ENCODE measurements at places on chromosomes 12 and 14.

DNA sequence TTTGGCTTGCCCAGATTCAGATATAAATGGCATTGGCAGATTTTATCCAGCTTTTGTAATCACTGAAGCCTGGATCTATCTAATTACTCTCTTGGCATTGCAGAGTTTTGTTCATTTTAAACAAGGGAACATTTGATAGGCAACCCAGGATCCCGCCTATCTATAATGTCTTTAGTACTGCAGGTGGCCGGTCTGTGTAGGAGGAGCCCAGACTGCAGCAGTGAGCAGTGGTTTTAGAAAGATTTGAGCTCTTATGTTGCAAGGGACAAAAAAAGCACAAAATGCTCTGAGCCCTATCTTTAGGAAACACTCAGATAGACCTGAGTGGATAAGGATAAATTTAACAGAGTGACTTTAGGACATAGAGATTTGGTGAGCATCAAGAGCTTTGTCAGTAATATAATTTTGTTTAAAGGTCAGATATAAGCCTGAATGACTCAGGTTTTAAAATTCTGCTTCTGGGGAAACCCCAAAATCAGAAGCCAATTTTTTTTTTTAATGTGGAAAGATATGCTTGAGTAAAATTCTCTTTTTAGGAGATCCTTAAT, 165.5 kb downstream of the SLC5A8 start:
- DNase-seq = no peak

DNA sequence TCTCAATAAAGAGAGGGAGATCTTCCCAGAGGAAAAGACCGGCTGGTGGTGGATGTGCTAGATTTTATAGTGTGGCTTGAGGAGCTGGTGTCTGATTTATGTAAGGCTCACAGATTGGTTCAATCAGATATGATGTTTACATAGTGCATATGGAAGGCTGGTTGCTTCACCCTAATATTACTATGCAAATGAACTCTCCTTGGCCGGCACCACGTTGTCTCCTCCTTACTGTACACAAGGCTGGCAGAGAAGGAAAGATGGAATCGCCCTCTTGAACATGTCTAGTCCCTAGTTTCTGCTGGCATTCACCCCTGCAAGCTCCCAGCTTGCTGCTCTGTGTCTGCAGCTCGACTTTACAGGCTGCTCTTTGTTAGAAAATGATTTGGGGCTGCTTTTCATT, 8.9 kb downstream of the FAM186A start:
- no peak for DNase-seq

GRCh38 chr12:104312654-104313053, 9.1 kb downstream of the EID3 start:
- DNase-seq = no peak

DNA sequence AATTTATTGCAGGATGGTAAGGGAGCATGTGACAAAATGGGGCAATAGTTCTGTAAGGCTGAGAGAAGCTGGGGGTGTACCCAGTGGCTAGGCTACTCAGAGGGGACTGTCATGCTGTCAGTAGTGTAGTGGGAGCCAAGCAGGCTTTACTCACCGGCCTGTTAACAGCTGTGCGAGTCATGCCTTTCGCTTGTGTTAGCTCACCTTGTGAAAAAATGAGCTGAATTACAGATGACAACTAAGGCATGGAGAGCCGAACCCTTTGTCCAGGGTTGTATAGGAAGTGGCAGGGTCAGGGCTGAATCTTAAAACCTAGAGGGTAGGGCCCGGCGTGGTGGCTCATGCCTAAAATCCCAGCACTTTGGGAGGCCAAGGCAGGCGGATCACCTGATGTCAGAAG, 37.9 kb downstream of the SH2B3 start:
- no peak for DNase-seq

DNA sequence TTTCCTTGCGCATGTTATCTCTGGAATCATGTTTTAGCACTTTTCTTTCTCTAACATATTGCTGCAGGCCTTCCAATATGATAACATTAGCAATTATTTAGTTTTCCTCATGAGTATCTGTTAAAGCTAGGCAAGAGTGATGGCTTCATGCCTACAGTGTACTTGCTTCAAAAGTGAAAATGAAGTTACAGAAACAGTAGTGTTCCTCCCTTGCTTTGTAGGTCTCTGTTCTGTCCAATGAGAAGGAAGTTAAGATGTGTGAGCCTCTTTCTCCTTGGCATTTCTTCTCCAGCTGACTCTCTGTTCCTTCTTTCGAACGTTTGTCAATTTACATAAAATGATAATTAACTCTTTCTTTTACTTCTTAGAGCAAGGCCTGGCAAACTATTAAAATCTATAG, 22.2 kb downstream of the LRRIQ1 start:
- no peak for DNase-seq

DNA sequence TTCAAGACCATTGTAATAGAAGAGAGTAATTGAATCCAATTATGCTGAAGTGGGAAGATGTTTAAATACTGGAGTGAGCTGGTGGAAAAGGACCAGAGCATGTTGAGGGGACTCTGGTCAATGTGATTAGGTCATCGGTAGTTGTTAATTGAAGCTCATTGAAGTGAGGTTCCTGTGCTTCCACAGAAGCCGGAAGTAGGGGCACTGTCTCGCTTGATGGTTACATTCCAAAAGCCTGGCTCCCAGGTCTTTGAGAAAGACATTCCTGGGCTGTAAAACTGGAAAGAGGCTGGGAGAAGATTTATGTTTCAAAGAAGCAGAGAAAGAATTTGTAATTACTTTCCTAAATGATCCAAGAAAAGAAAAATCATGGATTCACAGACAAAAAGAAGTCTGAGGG, 12.3 kb upstream of the CLECL1 start:
- DNase-seq = no peak

DNA sequence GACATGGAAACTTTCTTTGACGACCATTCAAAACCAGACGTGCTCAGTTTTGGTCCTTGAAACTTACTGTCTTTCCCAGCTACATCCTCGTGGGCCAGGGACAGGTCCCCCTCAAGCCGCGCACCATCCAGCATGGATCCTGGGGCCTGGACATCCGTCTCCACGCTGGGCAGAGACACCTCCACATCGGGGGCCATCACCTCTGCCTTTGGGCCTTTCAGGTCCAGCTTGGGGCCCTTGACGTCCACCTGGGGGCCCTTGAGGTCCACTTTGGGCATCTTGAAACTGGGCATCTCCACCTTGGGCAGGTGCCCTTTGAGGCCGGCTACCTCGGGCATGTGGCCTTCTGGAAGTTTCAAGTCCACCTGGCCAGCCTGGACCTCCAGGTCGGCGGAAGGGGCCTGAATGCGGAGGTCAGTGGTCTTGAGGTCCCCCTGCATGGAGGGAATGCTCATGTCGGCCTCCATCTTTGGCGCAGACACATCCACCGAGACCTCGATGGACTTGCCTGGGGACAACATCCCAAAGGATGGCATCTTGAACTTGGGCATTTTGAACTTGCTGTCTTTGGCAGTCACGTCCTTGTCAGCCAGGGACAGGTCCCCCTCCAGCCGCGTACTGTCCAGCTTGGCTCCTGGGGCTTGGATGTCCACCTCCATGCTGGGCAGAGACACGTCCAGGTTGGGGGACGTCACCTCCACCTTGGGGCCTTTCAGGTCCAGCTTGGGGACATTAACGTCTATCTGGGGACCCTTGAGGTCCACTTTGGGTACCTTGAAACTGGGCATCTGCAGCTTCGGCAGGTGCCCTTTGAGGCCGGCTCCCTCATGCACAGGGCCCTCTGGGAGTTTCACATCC, 17.1 kb downstream of the PLD4 start:
- no peak for DNase-seq

DNA sequence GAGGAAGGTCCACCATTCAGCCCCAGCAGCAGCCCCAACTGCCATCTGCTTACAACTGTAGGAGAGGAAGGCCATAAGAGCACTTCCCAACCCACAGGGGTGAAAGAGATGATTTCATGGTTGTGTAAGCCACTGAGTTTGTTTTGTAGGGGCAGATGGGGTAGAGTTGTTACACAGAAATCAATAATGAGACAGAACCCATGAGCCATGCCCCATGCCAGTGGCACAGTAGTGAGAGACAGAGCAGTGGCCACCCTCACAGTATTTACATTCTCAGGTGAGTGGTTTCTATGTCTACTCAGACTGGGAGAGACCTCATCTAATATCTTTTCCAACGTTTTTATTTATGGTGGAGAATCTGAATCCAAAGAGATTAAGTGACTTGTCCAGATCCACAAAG, 68.6 kb downstream of the NUAK1 start:
- no peak for DNase-seq

DNA sequence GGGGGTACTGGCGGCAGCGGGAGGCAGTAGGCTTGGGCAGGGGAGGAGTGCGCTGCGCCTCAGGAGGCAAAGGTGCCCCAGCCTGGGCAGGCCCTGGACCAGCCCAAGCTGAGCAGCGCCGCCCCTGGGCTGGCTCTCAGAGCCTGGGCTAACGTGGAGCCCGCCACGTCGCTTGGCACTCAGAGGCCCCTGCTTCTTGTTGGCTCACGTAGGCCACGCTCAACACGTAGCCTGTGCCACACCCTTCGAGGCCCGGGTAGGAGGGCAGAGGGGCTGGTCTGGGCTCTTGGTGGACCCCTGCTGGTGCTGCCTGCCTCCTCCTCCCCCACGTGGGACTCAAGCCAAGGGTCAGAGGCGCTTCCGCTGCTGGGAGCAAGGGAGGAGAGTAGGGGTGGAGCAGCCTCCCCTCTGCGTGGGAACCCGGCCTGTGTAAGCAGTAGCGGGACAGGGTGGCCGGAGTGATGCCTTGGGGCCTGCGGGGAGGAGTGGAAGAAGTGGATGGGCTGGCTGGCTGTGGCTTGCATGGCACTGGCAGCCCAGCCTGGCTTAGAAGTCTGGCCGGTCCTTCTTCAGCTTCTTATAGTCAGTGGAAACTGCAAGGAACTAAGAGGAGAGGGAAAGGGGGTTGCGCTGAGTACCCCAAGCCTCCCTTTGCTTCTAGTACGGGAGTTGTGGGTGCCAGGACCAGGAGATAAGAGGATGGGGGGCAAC, 5.7 kb downstream of the SHMT2 start:
- no peak for DNase-seq

GRCh38 chr14:52834440-52834842, 43.0 kb upstream of the GNPNAT1 start:
- no peak for DNase-seq

- DNase-seq = no peak
Measured at GRCh38 chr12:64864319-64864718, 39.9 kb downstream of the TBC1D30 start.

GRCh38 chr12:5499566-5500330, 67.8 kb downstream of the NTF3 start:
- no peak for DNase-seq

- DNase-seq = no peak
Measured at GRCh38 chr12:90287585-90287984, 578.9 kb upstream of the ATP2B1 start.

- DNase-seq = no peak
Measured at GRCh38 chr14:84340938-84341337, 1189.0 kb upstream of the FLRT2 start.

DNA sequence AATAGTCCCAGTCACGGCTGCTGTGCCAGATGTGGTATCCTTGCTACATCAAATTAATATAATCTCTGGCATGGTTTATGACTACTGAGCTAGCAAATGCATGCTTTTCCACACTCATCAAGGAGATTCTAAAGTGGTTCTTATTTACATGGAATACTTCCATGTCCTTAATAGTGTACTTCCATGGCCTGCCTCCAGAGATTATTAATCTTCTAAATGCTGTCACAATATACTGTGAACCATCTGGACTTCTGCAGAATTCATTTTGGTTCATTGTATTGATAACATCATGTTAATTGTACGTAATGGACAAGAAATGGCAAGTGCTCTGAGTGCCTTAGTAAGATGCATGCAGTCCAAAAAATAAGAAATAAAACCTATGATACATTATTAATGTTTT, 230.8 kb downstream of the NUAK1 start:
- DNase-seq = no peak

DNA sequence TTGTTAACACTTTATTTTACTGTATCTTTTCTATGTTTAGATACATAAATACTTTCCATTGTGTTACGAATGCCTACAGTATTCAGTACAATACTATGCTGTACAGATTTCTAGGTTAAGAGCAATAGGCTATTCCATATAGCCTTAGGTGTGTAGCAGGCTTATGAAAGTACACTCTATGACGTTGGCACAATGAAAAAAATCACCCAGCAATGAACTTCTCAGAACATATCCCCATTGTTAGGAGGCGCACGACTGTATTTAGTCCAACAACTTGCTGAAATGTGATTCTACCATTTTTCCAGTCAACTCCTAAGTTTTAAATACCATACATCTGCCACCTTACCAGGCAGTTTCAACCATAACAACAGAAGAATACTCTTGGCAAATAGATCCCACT, 1.8 kb downstream of the PARP11 start:
- DNase-seq = no peak
